ENCODE measurements at places on chromosomes 16 and 17.

DNA sequence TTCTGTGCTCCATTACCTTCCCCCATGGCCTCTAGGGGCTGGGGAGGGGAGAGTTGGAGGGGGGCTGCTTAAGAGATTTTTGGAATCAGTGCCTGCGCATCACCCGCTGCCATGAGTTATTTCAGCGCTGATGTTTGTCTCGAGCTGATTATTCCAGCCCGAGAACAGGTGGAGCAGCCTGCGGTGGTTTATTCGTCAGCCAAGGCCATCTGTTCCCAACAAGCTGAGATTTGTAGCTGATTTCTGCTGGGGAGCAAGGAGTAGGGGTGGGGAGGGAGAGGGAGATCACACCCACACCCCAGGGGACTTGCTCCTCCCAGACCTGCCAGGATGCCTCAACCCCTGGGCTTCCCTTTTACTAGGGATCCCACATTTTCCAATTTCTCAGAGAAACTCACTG is 23.1 kb downstream of the PIPOX start:
- DNase-seq = no peak

GRCh38 chr16:31072540-31073141 is 1.4 kb downstream of the ZNF668 start:
- no peak for DNase-seq

DNA sequence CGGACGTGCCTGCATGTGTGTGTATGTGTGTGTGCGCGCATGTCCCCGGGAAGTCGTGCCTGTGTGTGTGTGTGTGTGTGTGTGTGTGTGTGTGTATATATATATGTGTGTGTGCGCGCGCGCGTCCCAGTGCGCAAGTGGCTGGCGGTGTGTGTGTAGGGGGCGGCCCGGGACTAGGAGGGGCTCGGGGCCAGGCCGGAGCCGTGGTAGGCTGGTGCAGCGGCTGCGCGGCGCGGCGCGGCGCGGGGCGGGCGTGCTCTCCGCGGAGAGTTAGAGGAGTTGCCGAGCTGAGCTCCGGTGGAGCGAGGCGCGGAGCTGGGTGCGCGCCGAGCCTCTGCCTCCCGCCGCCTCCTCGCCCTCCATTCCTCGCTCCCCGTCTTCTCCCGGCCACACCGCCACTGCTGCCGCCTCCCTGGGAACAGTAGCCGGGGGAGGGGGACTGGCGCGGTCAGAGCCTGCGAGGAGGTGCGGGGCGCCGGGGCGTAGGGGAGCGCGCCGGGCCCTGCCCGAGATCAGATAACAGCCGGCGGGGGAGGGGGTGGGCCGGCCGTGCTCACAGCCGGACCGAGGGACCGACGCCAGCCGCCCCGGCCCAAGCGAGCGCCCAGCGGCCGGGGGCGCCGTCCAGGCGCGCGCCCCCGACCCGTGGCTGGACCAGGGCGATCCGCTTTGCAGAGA is at the start of gene KCNJ12:
KCNJ12 (plus strand) TSS at position 277 of the 678 bp plus-strand sequence. CDS start 38,986 bp downstream, outside the sequence.
- no peak for DNase-seq

DNA sequence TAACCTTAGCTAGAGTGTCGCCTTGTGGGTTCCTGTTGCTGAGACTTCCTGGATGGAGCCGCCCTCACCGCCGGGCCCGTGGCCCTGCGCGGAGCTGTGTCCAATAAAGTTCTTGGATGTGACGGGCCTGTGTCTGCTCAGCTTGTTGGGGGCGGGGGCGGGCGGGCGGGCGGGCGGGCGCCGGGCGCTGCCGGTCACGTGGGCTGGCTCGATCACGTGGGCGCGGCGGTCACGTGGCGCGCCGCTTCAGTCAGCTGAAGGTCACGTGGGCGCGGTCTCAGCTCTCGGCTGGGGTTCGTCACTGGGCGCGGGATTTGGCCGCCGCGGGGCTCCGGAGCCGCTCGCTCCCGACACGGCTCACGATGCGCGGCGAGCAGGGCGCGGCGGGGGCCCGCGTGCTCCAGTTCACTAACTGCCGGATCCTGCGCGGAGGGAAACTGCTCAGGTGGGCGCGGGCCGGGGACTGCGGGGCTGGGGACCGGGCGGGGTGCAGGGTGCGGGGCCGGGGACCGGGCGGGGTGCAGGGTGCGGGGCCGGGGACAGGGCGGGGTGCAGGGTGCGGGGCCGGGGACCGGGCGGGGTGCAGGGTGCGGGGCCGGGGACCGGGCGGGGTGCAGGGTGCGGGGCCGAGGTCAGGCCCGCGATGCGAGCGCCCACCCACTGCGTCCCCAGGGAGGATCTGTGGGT is at the start of gene AMDHD2:
AMDHD2 (plus strand) TSS at position 275 of the 687 bp plus-strand sequence; CDS start at position 363, 88 bp downstream.
- peak; percentile 98 for DNase-seq

GRCh38 chr17:18925187-18925586 is 26.8 kb upstream of the SLC5A10 start:
- no peak for DNase-seq

GRCh38 chr17:45265821-45266220 is 3.9 kb upstream of the SPATA32 start:
- no peak for DNase-seq

DNA sequence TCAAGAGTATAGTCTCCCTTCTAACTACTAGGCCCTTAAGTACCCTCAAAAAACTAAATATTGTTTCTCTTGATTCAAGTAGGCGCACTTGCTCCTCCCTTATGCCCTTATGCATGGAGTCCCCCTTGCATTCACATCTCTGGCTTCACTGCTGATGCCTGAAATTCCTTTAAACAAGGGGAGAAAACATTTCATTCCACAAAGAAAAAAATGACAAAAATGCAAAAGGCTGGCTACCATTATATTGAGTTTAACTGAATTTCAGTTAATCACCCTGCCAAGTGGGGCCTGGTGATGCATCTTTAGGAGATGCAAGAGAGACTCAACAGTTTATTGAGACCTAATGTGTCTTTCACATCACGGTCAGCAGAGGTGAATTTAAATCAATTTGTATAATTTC is 35.6 kb downstream of the CRLF3 start:
- no peak for DNase-seq

DNA sequence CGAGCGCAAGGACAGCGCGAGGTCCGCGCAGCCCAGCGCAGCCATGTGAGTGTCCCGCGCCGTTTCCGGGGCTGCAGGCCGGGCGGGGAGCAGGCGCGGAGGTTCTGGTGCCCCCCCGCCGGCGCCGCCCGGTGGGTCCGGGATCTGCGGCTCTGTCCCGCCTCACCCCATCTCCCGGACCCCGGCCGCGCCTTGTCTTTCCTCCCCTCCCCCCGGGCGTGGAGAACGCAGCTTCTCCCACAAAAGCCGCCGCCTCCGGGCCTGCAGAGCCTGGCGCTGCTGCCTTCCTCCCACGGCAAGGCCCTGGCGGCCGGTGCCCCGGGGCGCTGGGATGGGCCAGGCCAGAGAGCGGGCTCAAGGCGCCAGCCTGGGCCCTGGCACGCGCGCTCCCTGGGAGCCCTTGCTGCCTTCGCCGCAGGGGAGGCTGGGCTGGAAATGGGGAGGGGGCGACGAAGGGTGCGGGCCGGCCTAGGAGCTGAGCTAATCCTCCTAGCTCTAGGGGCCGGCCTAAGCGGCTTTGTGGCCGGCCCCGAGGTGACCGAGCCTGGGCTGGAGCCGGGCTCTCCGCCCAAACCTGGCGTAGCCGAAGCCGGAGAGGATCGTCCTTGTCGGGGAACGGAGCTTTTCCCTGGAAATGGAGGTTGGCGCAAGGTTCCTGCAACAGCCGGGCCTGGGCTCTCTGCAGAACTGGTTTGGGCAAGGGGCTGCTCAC is 397 bp downstream of the RIPOR1 start:
- DNase-seq = no peak

DNA sequence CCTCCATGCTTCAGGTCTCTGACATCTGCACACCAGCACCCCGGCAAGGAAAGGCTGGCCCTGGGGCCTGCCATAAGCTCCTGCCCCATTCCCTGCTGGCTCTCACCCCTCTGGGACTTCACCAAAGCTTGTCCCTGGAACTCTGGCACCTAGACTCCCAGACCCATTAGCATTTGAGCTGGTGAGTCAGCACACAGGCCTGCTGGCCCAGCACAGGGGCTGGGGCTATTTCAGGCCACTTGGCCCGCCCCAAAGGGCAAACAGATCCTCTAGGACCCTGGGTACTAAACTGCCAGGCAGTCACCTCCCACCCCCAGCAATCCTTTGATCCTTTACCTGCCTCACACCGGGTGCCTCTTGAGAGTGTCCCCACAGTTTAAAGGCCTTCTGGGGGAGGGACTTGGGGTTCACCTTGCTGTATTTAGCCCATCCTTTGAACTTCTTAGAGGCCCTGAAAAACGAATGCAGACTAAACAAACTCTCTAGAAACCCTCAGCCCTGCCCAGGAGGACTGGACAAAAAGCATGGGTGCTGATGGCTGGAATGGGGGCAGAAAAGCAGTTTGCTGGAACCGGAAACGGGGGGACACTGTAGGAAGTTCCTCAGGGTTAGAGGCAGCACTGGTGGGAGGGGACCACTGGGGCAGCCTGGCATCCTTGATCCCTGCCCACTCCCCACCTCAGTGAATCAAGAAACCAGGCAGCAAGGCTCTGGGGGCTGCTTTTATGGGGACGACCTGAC is 3.2 kb upstream of the SAMD14 start:
- DNase-seq = no peak

- DNase-seq = no peak
Observed at GRCh38 chr17:651596-651995, 63.0 kb downstream of the VPS53 start.

DNA sequence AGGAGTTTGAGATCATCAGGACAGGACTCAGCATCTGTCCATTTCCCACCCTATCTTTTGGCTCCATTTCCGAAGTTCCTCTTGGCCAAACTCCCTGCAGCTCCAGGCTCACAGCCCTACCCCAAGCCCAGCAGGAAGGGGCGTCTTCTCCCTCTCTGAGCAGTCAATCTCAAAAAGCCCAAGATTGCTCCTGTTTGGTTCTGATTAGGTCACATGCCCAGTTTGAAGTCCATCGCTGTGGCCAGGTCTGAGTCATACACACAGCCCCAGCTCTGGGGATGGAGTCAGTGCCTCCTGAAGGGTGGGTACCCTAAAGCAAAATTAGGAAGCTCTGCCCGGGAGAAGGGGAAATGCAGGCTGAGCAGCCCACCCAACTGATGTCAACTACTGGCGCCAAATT is 23.9 kb downstream of the SNX20 start:
- DNase-seq = no peak

Data from esophagus muscularis mucosa (tissue), 4 donors.